ENCODE measurements at places on chromosomes 7 and 10. TPM values are rescaled to one million over a fixed set of nuclear protein-coding genes. Genes with fewer than 3 reads are reported as not detected.

The SAP25 gene
- not detected for total RNA-seq

The CALCR gene
- total RNA-seq, result not detected

The C10orf95 gene
- total RNA-seq, result not detected

The CUZD1 gene
- 0.54 TPM for total RNA-seq

The XRCC2 gene
- total RNA-seq, result 2.0 TPM

The VWDE gene
- 0.19 TPM for total RNA-seq

The NACAD gene
- 0.18 TPM for total RNA-seq

The VAX1 gene
- not detected for total RNA-seq

The CRYGN gene
- total RNA-seq, result not detected

The ZNF37A gene
- 7.7 TPM for total RNA-seq

The INMT gene
- total RNA-seq, result 0.28 TPM

The OGDHL gene
- total RNA-seq, result 0.99 TPM

The GIMAP4 gene
- 135 TPM for total RNA-seq
